ENCODE measurements at places on chromosomes 11 and 22.

DNA sequence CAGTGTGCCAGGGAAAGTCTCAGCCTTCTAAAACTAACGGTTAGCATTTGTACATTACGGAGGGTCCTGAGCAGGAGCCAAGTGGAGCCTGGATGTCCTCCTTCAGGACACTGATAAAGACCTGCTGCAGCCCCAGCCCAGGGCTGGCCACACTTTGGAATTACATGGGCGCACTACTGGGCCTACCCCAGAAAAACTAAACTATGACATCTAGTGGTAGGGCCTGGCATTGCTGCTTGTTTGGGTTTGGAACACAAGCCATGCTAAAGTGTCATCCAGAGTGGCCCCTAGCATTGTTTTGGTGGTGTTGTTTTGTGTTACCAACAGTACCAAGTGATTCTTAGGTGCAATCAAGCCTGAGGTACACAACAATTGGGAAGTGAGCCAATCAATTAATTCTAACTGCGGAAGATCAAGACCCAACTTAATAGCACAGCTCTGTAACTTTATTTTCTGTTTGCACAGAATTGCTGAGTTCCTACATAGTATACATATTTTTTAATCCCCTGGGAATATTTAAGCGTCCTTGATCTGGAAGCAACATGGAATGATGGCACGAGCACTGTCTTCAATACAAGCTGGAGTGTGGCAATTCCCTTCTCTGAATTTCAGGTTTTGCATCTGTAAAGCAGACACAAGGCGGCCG lies 340.7 kb downstream of the LARGE1 start:
- DNase-seq, result no peak

- no peak for DNase-seq
Observed at GRCh38 chr11:79449040-79449439, 8.2 kb upstream of the TENM4 start.

DNA sequence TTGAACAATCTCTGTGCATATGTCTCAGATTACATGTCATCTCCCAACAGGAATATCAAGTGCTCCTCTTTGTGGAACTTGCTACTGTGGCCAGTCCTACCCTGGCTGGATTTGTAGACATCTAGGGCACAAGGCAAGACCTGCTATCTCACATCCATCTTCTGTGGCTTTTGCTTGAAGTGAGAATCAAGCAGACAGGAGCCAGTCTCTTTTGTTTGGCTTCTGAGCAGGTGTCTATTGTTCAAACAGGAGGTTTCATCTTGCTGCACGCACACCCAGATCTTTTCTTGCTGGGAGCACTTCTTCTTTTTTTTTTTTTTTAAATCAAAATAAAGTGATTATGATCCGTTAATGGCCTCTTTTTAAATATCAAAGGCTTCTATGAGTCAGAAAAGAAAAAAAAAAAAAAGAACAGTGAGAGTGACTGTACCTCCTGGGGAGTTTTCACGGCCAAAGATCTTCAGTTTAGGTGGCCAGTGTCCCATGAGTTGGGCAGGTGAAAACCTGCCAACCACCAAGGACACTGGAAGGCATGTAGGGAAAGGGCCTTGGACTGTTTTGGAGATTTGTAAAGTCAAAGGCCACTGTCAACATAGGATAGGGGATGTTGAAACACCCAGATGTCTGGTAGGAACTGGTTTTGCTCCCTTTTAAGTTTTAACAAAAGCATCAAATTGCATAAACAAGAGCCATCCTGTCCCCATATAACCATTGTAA lies 78.1 kb downstream of the CD44 start:
- DNase-seq, result no peak

DNA sequence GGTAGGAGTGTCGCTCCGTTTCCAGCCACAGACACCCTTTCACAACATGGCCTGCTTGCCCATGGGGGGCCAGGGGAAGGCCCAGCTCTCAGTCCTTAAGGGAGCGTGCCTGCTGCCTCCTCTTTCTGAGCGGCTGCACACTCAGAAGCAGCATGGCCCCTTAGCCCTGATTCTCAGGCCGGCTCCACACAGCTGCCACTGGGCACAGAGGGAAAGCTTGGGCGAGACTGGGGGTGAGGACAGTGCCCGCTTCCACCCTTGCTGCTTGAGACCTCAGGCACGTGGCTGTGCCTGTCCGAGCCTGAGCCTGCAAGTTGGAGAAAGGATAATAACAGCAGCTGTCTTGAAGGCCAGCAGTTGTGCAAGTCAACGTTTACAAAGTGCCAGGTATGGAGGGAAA lies 416.3 kb downstream of the SHANK2 start:
- DNase-seq, result no peak

GRCh38 chr22:49749227-49749626 lies 78.4 kb downstream of the BRD1 start:
- DNase-seq, result no peak

DNA sequence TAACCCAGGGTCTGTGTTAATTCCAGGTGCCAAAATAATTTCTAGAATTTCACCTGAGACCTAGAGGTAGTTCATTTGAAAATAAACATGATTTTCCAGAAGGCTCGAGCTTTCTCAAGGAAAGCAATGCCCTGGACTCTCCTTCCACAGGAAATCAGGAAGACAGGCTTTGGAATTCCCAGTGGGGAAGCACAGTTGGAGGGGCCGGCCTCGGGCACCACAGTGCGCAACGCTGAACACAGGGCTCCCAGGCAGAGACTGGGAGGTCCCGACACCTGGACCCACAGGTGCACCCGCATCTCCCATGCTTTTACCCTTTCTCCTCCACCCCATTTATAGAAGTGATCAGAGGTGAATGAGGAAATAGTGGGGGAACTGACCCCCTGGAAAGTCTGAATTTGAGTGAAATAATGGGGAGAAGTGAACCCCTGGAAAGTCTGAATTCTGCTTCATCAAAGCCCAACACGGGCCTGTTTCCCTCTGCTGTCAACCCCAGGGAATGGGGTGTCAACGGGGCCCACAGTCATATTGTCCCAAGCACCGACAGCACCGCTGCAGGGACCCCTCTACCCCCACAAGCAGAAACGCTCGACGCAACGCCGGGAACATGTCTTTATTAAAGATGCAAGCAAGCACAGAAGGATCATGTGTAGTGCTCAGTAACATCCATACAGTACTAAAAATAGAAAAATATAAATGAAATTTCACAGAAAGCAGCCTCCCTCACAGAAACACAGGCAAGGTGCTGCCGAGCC lies 12.0 kb upstream of the EFCAB6 start:
- DNase-seq, result no peak

DNA sequence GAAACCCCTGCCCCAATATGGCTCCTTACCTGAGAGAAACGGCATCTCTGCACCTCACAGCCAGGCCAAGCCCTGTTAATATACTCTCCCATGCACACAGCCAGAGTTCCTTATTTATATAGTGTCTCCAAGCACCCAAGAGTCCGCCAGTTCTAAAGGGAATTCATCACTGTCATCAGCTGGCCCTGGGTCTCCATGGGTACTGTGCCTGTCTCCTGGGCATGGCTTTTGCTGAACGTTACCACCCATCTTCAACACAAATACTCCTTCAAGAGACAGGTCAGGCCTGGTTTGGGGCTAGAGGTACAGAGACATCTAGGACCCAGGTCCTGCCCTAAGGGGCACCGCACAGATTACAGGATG lies 1.6 kb upstream of the ATG16L2 start:
- DNase-seq, result no peak

- no peak for DNase-seq
Observed at GRCh38 chr22:39800790-39801520, 92.6 kb downstream of the ENTHD1 start.

DNA sequence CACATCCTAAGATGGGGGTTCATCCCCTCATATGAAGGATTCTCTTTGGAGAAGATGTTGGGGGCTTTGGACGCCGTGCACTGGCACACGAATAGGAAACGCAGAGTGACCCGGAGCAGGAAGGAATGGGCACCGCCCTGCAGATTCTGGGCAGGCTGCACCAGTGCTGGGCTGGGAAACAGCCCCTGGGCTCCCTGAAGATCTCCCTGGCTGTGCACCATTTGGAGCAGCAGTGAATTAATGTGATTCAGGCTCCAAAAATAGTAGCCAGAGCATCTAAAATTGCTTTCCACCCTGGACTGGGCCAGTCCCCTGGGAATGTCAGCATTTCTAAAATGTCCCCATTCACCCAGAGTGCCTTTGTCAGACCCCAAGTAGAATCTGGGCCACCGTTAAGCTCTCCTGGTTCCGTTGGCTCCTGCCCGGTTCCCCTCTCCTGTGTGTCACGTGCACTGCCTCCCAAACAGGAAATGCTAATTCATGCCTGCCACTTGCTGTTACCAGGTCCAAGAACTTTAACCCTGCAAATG lies 18.6 kb downstream of the IRAG1 start:
- DNase-seq, result no peak

DNA sequence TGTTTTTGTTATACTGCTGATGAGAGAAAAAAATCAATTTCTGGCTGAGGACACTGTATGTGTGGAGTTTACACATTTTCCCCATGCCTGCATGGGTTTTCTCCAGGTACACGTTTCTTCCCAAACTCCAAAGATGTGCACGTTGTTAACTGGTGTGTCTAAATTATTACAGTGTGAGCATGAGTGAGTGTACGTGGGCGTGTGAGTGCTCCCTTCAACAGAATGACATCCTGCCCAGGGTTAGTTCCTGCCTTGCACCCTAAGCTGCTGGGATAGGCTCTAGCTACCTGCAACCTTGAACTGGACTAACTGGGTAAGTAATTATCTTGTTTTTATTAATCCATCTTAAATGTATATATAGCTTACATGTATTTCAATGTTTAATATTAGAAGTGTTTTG lies 5.5 kb downstream of the NPAT start:
- DNase-seq, result no peak

- no peak for DNase-seq
Observed at GRCh38 chr11:124749912-124750311, 2.1 kb downstream of the VSIG2 start.

DNA sequence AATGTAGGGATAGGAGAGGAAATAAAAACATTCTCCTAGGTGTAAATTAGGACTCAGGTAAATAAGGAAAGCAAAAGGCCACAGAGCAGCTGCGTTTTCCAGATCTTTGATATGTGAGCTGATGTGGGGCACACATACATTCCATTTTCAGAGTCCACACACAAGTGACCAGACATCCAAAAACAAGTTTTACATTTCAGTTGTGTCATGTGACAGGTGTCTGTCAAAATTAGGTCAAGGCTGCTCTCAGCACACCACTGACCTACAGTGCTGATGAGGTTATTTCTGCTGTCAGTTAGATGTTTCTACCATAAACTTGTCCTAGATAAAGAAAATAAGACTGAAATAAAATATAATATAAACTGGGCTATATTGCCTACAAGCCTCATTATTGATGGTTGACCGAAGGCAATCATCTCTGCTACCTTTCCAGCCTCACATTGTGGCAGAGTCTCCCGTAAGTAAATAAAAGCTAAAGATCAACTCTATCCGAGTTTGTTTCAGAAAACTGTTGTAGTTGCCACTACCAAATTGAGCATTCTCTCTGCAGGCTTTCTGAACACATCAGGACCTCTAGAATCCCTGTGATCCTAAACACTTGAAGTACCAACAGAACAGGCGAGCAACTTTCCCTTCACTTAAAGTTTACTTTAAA lies 7.9 kb downstream of the ARHGAP20 start:
- DNase-seq, result no peak

DNA sequence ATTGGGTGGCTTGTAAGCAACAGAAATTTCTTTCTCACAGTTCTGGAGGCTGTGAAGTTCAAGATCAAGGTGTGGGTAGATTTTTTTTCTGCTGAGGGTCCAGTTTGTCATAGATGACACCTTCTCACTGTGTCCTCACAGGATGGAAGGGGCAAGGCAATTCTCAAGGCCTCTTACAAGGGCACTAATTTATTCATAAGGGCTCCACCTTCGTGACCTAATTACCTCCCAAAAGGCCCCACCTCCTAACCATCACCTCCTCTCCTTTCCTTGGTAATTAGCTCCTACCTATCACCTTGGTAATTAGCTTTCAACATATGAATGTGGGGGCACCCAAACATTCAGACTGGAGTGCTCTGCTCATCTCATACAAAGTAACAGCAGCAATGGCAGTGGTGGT lies 92.3 kb upstream of the CD44 start:
- DNase-seq, result no peak

DNA sequence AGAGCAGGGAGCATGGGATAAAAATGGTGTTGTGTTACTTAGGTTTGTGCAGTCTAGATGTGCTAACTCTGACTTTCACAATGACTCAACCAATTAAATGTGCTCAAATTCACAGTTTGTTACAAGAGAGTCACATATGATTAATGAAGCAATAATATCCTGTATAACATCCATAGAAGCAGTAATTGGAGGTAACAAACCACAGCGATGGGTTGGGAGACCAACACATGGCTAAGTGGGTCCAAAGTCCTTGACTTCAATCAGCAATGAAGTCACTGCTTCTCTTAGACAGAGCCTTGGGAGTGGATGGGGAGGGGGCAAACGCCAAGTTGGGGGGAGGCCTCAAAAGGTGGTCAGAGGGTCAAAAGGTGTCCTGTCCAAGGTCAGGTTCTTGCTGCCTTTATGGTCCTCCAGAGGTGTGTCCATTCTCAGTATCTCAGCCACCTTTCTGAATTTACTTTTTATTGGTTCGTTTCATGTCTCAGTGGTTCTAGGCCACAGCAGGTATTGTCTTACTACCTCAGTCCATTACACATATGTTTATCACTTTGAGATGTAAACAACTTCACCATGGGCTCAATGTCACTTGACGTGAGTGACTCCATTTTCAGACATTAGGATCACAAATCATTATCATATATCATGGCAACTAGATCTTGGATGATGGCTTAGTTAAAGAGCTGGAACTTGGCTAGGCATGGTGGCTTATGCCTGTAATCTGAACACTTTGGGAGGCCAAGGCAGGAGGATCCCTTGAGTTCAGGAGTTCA lies 32.4 kb downstream of the SLN start:
- DNase-seq, result no peak

DNA sequence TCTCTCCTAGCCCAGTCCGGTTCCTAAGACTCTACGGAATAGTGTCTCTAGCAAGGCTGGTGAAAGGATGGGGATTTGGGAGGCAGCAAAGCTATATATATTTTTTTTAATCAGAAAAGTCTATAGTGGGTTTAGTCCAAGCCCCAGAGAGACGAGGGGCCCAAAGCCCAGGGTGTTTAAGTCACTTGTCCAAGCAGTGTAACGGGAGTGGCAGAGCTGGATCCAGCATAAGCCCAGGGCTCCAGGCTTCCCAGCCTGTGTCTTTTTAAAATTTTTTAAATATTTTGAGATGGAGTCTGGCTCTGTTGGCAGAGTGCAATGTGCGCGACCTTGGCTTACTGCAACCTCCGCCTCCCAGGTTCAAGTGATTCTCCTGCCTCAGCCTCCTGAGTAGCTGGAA lies 6.8 kb downstream of the GRIK4 start:
- no peak for DNase-seq

DNA sequence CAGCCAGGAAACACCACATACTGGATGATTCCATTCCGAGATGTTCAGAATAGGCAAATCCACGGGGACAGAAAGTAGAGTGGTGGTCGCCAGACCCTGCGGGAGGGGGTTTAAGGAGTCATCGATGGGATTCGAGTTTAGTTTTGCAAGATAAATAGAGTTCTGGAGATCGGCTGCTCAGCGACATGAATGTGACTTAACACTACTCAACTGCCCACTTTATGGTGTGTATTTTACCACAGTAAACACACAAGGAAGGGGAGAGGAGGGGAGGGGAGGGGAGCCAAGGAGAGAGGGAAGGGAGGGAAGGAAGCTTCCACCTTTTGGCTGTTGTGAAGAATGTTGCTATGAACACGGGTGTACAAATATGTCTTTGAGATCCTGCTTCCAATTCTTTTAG lies 10.4 kb upstream of the ARHGAP8 start:
- no peak for DNase-seq

All from stimulated activated naive CD4-positive, alpha-beta T cell treated with Interleukin-2 at 50 U/mL for 16 hours (primary cell).